ENCODE measurements at places on chromosomes 7 and 10.

- DNase-seq = no peak
Observed at GRCh38 chr7:29607889-29608288, 44.3 kb downstream of the PRR15 start.

- DNase-seq = no peak
Observed at GRCh38 chr7:106736508-106737201, 75.7 kb upstream of the CCDC71L start.

- DNase-seq = no peak
Observed at GRCh38 chr7:70621954-70622600, 509.9 kb upstream of the GALNT17 start.

GRCh38 chr10:77146712-77147336, 490.8 kb downstream of the KCNMA1 start:
- no peak for DNase-seq

GRCh38 chr10:85995791-85996190, 370.8 kb downstream of the GRID1 start:
- no peak for DNase-seq

GRCh38 chr10:16271571-16271970, 165.2 kb upstream of the PTER start:
- no peak for DNase-seq

DNA sequence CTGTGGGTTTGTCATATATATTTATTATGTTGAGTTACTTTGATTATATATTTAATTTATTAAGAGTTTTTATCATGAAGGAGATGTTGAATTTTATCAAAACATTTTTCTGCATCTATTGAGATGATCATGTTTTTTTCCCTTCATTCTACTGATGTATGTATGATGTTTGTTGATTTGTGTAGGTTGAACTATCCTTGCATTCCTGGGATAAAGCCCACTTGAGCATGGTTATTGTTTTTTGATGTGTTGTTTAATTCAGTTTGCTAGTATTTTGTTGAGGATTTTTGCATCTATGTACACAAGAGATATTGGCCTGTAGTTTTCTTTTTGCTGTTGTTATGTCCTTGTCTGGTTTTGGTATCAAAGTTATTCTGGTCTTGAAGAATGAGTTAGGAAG, 31.1 kb downstream of the SCART1 start:
- DNase-seq = no peak

DNA sequence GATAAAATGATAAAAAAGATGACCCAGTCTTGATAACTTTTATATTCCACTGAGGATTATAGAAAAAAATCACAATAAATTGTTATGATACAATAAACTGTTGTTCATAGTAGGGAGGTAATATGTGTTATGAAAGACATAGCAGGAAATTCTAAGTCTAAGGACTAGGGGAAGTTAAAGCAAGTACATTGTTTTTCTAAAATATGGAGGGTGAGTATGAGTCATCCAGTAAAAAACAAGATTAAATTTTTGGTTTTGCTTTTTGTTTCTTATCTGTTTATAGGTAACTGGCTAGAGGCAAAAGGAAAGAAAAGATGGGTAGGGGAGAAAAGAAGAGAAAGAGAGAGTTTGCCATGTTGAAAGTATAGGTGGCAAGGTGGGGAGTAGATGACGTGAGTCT, 188.4 kb downstream of the POLR1F start:
- no peak for DNase-seq

DNA sequence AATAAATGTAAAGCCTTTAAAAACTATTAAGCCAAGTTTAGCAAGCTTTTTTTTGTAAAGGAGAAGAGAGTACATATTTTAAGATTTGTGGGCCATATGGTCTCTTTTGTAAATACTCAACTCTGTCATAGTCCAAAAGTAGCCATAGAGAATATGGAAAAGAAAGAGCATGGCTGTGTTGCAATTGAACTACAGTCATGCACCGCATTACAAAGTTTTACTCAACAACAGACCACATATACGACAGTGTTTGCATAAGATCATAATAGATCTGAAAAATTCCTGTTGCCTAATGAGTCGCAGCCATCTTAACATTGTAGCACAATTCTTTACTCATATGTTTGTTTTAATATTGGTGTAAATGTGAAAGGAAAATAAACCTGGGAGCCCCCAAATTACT, 440.8 kb downstream of the HTR7 start:
- no peak for DNase-seq

GRCh38 chr10:117496031-117496430, 46.5 kb upstream of the EMX2 start:
- DNase-seq = no peak

- no peak for DNase-seq
Observed at GRCh38 chr7:117790731-117791130, 82.5 kb downstream of the CTTNBP2 start.

GRCh38 chr10:124999433-125000365, 57.8 kb downstream of the ZRANB1 start:
- DNase-seq = no peak

- DNase-seq = no peak
Observed at GRCh38 chr10:63666836-63667383, 145.7 kb downstream of the REEP3 start.
